ENCODE measurements at places on chromosomes 1 and 21.

GRCh38 chr1:181104042-181104789, 15.7 kb downstream of the IER5 start:
- DNase-seq, result no peak

DNA sequence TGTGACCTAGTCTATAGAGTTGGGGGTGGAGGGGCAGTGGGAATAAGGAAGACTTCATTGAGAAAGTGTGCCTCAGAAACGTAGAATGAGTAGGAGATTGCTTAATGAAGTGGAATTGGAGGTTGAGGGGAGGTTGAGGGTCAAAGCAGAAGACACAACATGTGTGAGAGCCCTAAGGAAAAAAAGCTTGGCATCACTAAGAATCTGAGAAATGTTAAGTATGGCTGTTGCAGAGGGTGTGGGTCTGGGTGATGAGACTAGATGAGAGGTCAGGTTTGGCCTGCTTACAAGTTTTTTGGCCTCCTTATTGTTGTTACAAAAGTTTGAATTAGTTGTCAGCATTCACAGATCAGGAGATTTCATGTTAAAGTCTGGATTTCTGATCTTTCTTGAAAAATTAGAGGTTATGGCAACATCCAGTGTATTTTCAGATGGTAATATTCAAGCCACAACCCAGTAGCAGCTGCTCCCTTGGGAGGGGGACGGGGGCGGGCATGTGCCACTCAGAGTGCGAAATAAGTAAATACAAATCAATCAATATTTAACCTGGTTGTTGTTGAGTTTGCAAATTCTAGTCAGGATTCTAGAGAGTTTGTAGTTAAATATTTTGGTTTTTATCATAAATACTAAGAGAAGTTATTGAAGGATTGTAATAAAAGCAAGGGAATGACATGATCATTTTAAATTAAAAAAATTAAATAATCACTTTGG, 4.3 kb downstream of the MAN1A2 start:
- no peak for DNase-seq

GRCh38 chr1:17409391-17409811, 30.1 kb downstream of the RCC2 start:
- no peak for DNase-seq

DNA sequence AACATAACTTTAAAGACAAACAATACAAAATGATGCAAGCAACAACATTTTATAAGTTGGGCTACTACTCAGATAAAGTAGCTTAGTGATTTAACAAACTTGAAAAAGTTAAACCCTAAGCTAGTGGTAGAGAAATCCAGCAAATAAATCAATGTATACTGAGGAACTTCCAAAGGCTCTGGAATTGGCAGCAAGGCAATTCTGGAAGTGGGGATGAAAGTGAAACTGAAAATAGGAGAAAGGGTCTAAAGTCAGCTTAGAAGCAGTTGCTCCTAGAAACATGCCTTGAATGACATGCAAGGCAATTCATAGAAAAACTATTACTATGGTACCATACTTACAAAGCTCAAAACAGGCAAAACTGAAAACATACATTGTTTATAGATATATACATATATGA, 90.0 kb upstream of the CAMK1G start:
- DNase-seq, result no peak

GRCh38 chr1:40477678-40478053, 576 bp downstream of the ZFP69 start:
- DNase-seq, result no peak

- no peak for DNase-seq
Measured at GRCh38 chr1:228088586-228089498, 6.3 kb downstream of the ARF1 start.

DNA sequence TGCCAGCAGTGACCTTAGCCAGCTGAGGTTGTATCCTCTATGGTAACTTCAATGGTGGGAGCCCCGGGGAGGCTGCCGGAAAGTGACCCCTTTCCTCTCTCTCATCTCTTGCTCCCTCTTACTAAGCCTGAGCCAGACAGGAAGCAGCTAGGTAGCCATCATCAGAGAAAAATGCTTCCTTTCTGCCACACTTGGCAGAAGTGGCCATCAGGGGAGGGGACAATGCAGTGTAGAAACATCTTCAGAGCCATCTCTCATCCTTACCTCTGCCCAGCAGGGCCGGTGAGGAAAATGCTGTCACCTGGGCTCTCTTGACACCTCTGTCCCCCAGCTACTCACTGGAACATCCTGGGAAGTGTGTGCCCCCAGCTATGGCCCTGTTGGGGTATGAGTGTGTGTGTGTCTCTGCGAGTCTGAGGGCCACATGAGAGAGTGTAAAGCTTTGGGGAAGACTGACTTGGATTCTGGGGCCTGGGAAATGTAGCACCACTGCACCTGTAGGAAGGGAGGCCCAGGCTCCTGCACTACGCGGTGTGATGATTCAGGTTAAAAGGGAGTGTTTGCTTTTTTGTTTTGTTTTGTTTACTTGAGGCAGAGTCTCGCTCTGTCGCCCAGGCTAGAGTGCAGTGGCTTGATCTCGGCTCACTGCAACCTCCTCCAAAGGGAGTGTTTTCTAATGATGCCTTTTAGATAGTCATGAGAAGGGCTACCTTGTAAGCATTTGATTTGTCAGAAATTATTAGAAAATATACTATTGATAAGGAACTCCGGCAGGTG, 48.7 kb upstream of the CNTN2 start:
- DNase-seq, result no peak

GRCh38 chr1:25561421-25562100, 18.2 kb downstream of the LDLRAP1 start:
- DNase-seq, result no peak

- no peak for DNase-seq
Measured at GRCh38 chr1:155962599-155963211, 15.6 kb downstream of the ARHGEF2 start.

DNA sequence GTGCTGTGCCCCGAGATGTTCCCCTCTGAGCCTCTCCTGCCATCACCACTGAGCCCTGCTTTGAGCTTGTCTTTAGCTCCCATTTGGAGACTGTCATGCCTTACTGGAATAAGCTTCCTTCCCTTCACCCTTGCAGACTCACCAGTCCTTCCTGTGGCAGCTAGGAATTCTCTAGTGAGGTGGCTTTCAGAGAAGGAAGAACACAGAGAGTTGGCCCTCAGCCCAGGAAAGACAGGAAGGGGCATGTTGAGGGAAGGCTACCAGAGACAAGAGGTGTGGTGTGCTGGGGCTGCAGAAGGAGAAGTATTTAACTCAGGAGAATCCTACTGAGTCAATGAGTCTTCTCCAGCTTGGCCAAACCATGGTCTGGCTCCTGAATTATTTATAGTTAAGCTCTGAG, 76.3 kb downstream of the UCK2 start:
- no peak for DNase-seq

GRCh38 chr1:179366093-179366800, 476 bp downstream of the AXDND1 start:
- no peak for DNase-seq

- DNase-seq, result no peak
Measured at GRCh38 chr1:109183058-109183738, 30.5 kb upstream of the SARS1 start.

DNA sequence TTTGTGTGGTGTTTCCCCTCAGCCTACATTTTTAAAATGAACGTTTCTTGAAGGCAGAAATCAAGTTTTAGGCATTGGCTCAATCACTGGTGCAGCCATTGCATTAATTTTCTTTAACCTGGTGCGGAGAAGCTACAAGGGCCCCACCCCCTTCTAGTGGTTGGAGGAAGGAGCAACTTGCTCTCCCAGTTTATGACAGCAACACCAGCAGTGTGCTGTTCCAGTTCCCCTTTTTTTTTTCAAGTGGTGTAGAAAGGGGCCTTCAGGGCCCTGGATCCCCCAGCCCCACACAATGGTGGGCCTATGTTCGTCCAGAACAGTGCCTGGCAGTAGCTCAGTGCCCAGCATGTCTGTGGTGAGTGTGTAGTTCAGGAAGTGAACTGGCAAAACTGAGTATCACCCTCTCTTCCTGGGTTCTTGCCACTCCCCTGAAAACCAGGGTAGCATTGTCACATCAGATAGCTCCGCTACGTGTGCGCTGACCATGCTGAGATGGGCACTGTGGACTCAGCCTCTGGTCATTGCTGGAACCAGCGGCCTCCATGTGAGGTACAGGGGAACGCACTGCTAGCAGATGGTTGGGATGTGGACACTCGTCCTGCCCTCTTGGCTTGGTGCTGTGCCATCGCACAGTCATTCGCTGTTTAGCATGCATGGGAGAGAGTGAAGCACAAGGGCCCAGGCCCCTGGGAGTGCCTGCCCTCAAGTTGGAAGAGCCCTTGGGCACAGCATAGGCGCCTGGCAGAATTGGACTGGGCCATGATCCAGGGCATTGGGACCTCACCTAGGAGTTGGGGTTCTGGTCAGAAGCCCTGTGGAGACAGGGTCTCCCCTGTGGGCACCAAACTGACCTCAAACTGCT, 7.2 kb downstream of the ARF1 start:
- DNase-seq, result no peak

DNA sequence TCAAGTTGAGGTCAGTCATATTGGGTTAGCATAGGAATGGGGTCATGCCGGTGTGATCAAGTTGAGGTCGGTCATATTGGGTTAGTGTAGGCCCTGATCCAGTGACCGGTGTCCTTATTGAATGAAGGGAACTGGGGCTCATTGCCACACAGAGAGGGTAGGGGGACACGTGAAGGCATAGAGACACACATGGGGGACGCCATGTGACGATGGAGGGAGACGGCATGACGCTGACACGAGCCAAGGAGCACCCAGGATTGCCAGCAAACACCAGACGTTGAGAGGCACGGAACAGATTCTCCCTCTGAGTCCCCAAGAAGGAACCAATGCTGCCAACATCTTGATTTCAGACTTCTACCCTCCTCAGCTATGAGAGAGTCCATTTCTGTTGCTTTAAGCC, 136.9 kb upstream of the ZBTB40 start:
- no peak for DNase-seq

DNA sequence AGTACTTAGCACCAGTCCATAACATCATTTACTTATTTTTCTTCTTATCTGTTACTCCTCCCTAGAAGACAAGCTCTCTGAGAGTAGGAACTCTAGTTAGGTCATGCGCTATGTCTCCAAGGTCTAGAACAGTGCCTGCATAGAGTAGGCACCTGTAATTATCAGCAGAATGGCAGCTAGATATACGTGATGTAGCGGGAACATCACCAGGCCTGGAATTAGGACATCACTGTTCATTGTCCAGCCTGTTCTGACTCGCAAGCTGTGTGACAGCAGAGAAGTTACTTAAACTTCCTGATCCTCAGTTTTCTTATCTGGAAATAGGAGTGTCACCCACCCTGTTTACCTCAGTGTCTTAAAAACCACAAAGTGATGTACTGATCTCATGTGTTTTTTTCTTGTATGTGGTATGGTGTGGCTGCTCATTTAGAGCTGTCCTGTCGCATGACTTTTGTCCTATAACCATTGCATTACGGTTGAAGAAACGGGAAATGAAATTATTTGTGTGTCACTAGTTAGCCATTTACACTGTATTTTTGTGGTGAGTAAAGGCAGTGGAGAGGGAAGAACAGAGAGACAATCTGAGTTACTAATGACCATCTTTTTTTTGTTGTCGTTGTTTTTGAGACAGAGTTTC, 37.1 kb upstream of the EXO1 start:
- no peak for DNase-seq

DNA sequence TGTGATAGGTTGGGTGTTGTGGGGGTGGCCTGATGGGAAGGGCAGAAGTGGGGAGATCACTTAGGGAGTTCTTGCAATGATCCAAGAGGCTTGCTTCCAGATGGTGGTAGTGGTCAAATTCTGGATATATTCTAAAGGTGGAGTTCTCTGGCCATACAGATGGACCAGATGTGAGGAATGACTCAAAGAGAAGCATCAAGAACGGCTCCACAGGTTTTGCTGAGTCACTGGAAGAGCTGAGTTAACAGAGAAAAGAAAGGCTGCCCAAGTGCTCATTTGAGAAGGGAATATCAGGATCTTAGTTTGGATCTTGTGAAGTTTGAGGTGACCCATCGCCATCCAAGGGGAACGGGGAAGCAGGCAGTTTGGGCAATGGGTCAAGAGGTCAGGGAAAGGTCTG, 192.9 kb upstream of the GALNT2 start:
- no peak for DNase-seq

GRCh38 chr21:16020878-16021277, 291.1 kb downstream of the USP25 start:
- no peak for DNase-seq

DNA sequence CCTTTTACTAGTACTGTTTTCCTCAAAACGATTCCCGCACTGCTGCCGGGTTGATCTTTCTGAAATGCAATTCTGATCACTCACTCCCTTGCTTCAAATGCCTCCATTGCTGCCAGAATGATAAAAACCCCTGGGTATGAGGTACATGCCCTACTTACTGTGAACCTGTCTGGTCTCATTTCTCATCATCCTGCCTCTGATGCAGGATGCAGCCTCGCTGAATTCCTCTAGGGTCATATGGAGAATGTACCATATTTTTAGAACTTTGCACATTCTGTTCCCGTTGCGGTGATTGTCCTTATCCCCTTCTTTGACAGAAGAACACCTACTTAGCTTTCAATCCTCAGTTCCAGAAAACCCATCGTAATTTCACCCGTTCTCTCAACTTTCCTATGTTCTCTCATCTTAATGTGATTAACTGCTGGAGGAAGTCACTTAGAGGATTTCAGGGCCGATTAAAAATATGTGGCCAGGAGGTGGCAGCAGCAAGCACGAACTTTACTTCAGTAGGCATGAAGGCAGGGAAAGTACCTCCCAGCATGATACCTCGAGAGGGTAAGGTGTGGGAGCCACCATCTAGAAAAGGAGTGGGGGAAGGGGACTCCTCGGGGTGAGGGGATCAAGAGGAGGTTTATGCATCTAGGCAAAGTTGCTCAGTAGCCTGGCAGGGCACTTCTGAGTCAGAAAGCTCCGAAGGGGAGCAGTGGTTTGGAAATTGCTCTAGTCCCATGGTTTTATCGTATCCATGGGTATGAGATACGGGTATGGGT, 361.5 kb upstream of the ZP4 start:
- peak; percentile 65 for DNase-seq

DNA sequence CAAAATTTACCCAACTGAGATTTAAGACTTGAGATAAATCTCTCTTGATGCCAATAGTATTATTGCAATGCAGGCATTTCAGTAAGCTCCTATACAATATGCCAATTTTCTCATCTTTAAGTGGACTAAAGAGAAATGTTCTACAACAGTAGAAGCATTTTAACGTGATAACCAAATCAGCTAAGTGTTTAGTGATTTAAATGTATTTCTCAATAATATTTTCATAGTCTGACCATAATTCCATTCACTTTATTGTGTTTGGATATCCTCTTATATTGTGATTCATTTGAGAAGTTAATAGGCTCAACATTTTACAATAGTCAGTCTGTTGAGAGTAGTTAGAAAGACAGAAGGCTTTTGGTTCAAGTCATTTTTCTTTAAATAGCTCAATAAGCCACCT, 44.6 kb upstream of the DR1 start:
- DNase-seq, result no peak

Measured in SHP77 (cell line).